ENCODE measurements at places on chromosomes 2 and 18.

- no peak for DNase-seq
Measured at GRCh38 chr2:116148361-116148760, 1666.1 kb upstream of the DDX18 start.

GRCh38 chr2:225437319-225437718 is 37.8 kb downstream of the NYAP2 start:
- DNase-seq: no peak

DNA sequence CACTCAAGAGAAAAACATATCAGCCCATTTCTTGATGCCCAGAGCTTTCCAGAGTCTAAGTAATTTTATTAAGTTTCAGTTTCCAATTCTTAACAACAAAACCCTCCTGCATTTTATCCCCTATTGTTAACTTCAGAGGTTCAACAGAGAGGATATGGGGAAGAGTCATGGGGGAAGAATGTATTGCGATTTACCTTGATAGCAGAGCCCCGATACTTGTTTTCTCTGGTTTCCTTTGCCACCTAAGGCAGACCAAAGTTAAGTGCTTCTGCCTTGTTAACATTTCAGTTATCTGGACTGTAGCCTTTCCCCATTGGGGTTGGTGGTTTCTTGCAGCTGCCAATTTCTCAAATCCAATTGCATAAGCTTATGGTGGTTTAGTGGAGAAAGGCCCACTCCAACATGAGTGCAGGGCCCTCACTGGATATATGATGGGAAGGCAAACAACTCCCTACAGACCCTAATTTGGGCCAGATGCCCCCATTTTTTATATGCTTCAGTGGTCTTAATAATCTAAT is 82.0 kb upstream of the ITGB6 start:
- DNase-seq: no peak

DNA sequence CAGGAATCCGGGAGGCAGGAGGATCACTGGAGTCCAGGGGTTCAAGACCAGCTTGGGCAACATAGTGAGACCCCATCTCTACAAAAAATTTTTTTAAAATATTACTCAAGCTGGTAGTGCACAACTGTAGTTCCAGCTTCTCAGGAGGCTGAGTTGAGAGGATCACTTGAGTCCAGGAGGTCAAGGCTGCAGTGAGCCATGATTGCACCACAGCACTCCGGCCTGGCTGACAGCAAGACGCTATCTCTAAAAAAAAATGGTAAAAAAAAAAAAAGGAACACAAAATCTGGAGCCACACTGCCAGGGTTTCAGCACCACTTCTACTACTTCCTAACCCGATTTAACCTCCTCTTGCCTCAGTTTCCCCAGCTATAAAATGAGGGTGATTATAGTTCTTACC is 57.0 kb downstream of the STEAP3 start:
- DNase-seq: no peak

- DNase-seq: no peak
Measured at GRCh38 chr2:207238831-207239701, 73.3 kb upstream of the KLF7 start.

- no peak for DNase-seq
Measured at GRCh38 chr18:4351005-4351404, 104.1 kb downstream of the DLGAP1 start.

All from NCI-H2227 treated with DMSO at 0.1 percent for 48 hours (cell line).